Right kidney (tissue), 9 donors: ENCODE measurements at places on chromosomes 3 and 15.

GRCh38 chr3:155744626-155745324 is at the start of gene PLCH1:
TSS of gene PLCH1 (minus strand) at chr3:155745071. CDS start at chr3:155704224, 40,847 bp downstream.
- peak; percentile 83 for DNase-seq

GRCh38 chr3:16899919-16900318 is 15.2 kb downstream of the PLCL2 start:
- DNase-seq: no peak

DNA sequence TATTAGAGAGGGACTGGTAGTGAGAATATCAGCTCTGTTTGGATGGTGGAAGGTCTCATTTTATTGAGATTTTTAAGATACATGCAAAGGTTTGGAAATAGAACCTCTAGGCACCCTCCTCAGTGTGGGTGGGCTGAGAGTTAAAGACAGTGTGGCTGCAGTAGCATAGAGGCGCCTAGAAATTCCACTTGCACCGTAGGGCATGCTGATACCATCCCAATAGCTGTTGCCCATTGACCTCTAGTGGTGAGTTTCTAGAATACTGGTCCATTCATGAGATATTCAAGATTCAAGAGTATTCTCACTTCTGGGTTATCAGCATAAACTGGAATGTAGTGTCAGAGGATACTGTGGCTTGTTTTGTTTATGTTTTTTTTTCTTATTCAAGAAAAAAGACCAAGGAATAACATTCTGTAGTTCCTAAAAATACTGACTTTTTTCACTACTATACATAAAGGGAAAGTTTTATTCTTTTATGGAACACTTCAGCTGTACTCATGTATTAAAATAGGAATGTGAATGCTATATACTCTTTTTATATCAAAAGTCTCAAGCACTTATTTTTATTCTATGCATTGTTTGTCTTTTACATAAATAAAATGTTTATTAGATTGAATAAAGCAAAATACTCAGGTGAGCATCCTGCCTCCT is 87.2 kb downstream of the TGFBR2 start:
- DNase-seq: peak; percentile 36

DNA sequence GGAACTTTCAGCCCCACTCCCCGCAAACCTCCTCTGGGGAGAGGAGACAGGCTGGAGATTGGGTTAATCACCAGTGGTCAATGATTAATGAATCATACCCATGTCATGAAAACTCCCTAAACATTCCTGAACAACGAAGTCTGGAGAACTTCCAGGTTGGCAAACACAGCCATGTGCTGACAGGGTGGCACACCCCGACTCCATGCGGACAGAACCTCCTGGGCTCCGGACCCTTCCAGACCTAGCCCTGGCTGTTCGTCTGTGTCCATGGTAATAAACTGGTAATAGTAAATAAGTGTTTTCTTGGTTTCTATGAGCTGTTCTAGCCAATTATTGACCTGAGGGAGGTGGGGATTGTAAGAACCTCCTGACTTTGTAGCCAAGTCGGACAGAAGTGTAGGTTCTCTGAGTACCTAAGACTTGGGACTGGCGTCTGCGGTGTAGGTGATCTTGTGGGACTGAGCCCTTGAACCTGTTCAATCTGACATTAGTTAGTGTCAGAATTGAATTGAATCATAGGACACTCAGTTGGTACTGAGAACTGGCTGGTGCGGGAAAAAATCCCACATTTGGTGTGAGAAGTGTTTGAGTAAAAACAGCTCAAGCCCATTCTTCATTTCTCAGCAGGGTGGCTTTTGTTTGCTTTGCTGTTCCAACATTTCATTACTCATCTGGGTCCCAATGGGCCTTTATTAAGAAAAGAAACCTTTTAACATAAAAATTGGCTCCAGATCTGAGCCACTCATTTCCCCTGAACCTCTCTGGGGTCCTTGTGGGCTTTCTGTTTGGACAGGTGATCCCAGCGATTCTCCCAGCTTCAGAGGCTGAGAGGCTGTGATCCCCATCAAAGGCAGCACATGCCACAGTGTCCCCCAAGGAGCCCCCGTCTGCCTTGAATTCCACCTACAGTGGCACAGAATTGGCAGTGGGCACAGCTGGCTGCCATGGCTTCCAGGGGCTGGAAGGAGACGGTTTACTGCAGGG is 151.0 kb downstream of the TJP1 start:
- DNase-seq: peak; percentile 68

GRCh38 chr3:108406063-108406660 is 104.2 kb downstream of the MYH15 start:
- no peak for DNase-seq

- DNase-seq: no peak
Observed at GRCh38 chr15:63626955-63627354, 29.8 kb downstream of the FBXL22 start.

DNA sequence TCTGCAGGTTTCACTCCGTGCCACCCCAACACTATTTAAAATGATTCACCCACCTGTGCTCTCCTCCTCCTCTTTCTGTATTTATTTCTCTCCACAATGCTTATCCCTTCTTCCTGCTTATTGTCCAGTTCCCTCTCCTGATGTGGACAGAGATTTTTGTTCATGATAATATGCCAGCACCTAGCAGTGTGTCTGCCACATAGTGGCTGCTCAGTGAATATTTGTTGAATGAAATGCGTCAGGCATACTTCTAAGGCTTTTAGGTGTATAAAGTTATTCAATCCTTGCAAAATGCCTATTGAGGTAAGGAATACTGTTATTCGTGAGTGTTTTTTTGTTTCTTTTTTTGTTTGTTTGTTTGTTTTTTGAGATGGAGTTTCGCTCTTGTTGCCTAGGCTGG is 67.5 kb upstream of the MME start:
- no peak for DNase-seq

GRCh38 chr3:31962801-31963205 is 18.3 kb downstream of the OSBPL10 start:
- no peak for DNase-seq

GRCh38 chr3:148737104-148737530 is 39.4 kb downstream of the AGTR1 start:
- DNase-seq: no peak

GRCh38 chr15:79060175-79060574 is 30.4 kb downstream of the RASGRF1 start:
- no peak for DNase-seq

DNA sequence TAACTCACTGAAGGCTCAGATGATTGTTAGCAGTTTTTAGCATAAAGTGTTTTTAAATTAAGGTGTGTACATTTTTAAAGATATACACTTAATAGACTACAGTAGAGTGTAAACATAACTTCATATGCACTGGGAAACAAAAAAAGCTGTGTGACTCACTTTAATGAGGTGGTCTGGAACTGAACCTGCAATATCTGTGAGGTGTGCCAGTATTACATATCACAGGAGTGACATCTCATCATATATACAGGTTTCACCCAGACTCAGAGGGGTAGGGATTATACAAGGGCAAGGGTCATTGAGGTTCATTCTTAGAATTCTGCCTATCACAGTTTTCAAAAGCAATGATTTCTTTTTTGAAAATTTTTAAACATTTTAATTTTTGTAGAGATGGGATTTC is 7.3 kb upstream of the SNRK start:
- no peak for DNase-seq

DNA sequence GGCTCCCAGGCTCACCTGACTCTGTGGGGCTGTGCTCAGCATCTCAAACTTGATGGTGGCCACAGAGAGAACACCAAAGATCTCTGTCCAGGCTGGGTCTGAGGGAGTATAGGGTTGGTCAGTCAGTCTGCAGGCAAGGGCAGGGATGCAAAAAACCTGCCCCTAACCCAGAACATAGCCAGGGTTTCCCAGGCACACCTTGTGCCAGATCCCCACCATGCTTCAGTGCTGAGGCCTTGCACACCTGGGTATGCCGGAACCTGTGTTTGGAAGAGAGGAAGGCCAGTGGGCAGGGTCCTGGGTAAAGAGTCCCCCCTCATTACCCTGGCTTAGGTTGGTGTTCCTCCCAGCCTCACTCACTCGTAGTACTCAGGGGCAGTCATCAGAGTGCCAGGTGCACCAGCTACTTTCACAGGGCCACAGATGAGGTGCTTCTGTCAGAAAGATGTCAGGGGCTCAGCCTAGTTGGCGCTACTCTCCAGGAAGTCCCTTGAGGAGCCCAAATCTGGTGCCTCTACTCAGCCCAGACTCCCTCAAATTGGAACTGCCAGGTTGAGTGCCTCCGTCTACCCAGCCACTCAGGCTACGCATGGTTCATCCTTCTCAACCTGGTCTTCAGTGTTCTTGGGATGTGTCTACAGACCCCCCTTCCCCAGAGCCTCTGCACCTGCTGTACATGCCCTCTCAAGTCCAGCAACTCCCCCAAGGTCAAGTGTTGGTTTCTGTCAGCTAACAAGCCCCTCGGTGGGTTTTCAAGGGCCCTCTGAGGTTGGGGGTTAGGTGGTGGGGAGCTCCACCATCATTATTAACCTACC is 1.8 kb downstream of the DALRD3 start:
- no peak for DNase-seq

- DNase-seq: peak; percentile 31
Observed at GRCh38 chr3:61358364-61358763, 107.1 kb upstream of the FHIT start.

DNA sequence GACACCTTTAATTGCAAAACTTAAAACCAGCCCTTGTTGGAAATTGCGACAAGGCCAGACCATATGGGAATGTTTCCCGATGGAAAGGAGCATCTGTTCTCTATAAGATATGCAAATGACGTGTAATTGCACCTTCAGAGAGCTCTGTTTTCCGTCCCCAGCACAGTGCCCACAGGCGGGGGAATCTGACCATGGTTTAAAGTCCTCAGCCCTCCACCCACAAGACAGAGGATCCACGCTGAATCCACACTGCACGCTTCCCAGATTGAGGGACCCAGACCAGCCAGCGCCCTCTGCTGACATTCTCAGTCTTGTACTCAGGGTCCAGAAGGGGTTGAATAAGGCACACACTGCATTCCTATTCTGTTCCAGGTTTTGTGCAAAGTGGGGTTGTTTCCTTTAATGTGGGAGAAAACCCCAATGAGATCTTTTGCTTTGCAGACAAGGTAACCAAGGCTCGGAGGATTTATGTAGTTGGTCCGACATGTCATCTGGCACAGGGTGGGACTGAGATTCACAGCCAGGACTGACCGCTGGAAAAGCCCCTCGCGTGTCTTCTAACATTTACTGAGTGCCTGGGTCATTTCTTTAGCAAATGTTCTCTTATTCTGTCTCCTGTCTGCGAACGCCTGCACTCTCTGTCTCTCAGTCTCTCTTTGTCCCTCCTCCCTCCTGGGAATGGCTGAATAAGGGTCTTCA is 36.8 kb upstream of the KLHL25 start:
- DNase-seq: peak; percentile 53

DNA sequence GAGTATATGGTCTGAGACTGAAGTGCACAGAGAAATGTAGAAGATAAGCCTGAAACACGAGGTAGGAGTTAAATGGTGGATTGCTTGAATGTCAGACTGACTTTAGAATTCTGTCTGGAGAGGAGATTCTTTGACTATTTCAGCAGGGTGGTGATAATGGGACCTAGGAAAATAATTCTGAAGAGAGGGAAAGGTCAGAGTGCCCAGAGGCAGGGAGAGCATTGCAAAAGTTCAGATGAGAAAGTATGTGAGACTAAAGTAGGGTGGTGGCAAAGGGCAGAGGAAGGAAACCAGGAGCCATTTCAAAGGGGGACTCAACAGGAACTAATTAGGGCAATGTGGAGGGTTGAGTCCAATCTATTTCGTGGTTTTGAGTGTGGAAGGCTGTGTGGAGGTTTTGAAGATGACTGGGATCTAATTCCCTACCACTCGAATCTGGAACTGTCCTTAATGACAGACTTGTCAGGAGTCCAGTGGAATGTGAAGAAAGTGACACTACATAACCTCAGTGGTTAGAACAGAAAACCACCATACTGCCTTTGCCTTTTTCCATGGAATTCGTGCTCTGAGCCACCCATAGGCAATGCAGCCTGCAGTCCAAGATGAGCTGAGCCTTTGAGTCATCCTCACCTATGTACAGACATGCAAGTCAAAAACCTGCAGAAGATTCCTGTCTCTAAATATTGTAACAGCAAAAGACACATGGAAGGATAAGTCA is 16.1 kb downstream of the CPOX start:
- DNase-seq: no peak

DNA sequence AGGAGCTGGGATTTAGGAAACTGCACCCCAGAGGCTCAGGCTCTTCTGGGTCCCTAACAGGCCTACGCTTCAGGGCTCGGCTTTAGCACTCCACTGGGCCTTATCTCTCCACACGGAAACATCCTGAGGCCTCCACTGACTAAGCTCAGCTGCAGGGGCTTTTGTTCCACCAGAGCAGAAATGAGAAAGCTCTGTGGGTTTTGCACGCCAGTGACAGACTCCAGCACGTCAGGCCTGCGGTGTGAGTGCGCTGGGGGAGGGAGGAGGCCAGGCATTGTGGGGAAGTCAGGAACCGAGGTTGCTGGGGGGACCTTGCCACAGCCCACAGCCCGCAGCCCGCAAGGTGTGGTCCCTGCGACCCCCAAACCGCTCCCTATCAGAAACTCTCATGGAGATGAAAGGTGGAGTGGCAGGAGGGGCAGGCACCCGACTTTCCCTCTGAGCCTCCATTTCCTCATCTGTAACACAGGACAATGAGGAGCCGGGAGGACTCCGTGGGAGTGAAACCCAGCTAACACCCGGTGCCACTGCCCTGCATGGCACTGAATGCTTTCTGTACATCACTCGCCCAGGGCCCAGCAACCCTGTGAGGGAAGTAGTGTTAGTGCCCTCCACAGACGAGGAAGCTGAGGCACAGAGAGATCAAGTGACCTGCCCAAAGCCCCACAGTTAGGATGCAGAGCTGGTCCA is 106.5 kb downstream of the TPRA1 start:
- DNase-seq: no peak

DNA sequence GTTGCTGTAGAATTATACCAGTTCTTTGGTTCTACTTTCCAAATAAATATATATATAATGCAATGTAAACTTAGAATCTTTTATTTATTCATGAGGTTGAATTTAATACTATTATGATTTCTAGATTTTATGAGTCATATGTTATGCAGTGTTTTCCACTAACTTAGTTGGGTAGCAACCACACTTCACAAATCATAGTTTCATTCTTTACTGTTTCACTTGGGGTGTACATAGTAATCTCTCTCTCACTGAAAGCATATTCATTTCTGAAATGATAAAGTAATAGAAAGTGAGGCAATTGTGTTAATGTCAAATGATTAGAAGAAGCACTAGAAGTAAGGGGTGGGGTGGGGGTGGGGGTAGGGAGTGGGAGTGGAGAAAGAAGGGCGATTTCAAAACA is 52.6 kb downstream of the IQCH start:
- DNase-seq: no peak

- no peak for DNase-seq
Observed at GRCh38 chr3:166522017-166522416, 684.8 kb upstream of the BCHE start.
